ENCODE measurements at places on chromosomes 7 and 10. TPM values are rescaled to one million over a fixed set of nuclear protein-coding genes. Genes with fewer than 3 reads are reported as not detected.

Gene MYO1G
- total RNA-seq, result 399 TPM

DNA sequence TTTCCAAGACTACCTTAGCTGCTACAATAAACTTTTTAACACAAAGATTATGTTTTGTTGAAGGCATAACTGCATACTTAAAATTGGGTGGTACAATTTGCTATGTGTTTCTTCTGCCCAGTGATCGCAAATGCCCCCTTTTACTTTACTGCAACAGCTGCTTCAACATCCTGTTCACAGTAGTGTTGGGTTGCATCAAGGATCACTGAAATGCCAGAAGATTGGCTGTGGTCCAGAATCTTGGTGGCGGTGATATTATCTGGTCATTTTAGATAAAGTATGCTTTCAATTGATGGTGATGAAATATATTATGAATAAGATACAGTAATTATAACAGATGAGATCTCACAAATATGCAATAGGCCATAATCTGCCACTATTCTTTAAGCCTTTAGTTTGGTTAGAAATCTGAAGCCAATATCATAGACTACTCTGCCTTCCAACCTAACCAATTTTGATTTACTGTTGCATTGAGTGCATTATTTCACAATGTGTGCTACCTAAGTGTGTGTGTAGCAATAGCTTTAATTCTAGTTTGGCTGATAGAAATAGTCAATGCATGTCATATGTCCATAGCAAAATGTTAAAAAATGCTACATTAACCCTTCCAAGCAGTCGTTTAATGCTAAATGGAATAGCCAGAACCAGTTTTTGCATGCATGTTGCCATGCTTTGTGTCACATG is 29.8 kb upstream of the ING3 start:
- peaks cover 12% of the 10 kb centered on the region for H3K27me3 ChIP-seq
- no peaks in the 10 kb centered on the region for H3K4me1 ChIP-seq
- no peak for DNase-seq
- no peak overlapping the region for H3K4me3 ChIP-seq
- no peaks in the 10 kb centered on the region for H3K36me3 ChIP-seq

Gene PANK1
- 2.3 TPM for total RNA-seq

Gene TACC2
- total RNA-seq, result not detected

DNA sequence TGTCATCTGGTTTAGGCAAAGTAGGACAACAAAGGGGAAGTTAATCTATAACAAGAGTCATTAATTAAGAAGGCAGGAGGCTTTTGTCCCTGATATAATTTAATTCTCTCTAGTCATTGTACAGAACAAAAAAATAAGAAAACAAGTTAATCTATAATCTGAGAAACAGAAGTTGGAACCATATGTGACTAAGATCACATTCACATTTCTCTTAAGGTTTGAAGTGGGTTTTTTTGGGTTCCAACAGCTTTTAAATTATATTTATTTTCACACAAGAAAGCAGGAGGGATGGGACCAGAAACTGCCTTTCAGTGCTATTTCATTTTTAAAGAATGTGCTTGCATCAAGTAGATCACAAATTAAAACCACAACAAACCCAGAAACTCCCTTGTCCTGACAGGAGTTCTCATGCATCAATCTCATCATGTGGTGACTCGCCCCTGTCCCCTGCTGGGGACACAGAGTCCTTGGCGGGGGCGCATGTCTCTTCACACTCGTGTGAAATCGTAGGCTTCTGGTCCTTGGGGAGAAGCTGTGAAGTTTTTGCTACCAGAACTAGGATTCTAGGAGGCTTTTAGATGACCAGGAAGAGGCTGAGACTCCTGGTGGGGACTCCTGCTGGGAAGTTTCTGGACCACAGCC is 10.1 kb upstream of the OPN4 start:
- peak; percentile 39 for DNase-seq
- H3K27me3 ChIP-seq, result peaks cover 9% of the 10 kb centered on the region
- H3K4me3 ChIP-seq, result no peak overlapping the region
- no peak overlapping the region for H3K27ac ChIP-seq
- peaks cover 12% of the 10 kb centered on the region for H3K4me1 ChIP-seq

DNA sequence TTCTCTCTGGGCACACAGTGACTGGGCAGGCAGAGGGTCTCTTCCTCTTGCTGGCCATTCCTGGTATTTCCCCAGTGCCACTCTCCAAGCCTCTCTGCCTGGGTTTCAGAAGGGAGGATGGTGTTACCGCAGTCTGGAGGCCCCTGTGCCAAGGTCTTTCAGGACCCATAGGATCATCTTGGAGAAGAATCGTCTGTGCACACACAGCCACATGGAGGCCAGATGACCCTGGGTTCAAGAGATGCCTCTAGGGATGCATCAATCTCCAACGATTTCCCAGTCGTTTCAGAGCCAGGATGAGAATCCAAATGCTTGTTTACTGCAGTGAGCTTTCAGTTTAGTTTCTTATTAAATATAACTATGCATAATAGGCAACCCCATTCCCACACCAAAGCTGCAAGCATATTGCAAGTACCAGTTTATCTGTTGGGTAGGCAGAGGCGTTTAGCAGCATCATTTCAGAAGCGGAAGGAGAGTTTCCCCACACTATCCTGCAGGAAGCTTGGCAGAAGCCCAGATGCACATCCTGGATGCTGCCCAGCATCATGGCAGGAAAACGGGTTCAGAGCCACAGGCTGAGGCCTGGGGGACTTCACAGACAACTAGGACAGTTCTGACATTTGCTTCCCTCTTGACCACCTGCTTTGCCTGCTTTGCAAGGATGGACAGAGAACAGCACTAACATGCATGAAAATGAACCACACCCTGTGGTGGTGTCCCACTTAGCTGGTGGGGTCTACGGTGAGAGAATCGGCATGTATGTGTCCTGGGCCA is 134.7 kb upstream of the FAM20C start:
- no peak for DNase-seq
- H3K27me3 ChIP-seq, result no peaks in the 10 kb centered on the region
- no peak overlapping the region for H3K27ac ChIP-seq
- H3K4me3 ChIP-seq, result no peak overlapping the region

DNA sequence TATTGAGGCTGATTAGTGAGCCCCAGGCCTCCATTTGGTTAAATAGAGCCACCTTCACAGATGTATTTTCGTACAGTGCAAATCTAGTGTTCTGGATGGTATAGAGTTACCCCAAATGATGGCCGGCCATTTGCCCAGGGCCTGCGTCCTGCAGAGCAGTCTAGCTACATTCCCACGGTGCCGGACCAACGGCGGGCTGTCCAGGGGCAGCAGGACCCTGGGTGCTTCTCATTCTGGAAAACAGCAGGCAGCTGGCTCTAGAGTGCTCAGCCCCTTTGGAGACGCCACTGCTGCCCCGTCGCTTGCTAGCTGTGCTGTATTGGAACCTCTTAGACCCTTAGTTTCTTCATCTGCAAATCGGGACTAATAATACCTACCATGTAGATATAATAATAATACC is 149.1 kb downstream of the RGS10 start:
- peaks cover 19% of the 10 kb centered on the region for H3K4me1 ChIP-seq
- H3K27me3 ChIP-seq, result no peaks in the 10 kb centered on the region
- peak overlapping the region; percentile 55 for H3K27ac ChIP-seq
- no peak for DNase-seq
- peaks cover 3% of the 10 kb centered on the region for H3K36me3 ChIP-seq

DNA sequence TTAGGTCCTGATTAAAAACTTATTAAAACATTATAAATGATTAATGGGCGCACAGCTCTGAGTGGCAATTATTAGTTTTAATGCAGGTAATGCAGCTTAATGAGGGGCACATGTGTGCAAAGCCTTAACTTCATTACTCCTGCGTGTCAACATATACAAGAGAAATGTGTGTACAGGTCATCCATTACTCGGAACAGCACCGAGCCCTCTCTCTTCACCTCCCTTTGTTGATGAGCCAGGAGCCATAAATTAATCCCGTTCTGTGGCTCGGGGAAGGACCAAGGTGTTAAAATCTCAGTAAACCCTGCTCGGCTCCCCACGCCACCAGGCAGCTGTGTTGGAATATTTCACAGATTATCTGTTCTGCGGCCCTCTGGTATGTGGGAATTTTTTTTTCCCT is 77.8 kb downstream of the EBF3 start:
- H3K4me3 ChIP-seq, result no peak overlapping the region
- DNase-seq, result no peak
- H3K27me3 ChIP-seq, result no peaks in the 10 kb centered on the region
- no peak overlapping the region for H3K27ac ChIP-seq
- no peaks in the 10 kb centered on the region for H3K36me3 ChIP-seq

Gene NRCAM
- 3.2 TPM for total RNA-seq

DNA sequence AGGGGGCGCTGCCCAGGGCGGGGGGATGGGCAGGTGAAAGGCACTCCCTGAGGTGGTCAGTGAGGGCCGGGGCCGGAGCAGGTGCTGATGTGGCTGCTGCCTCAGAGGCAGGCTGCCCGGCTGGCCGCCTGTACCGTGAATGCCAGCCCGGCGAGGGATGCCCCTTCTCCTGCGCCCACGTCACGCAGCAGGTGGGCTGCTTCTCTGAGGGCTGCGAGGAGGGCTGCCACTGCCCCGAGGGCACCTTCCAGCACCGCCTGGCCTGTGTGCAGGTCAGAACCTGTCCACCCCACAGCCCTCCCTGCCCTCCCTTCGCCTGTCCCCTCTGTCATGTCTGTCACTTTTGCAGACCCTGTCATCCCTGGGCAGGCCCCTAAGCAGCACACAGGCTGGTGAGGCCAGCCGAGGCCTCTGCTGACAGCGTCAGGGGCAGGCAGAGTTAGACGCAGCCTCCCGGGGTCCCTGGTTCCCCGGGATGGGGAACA is 21.9 kb upstream of the ZNF862 start:
- H3K36me3 ChIP-seq, result no peaks in the 10 kb centered on the region
- no peak for DNase-seq

DNA sequence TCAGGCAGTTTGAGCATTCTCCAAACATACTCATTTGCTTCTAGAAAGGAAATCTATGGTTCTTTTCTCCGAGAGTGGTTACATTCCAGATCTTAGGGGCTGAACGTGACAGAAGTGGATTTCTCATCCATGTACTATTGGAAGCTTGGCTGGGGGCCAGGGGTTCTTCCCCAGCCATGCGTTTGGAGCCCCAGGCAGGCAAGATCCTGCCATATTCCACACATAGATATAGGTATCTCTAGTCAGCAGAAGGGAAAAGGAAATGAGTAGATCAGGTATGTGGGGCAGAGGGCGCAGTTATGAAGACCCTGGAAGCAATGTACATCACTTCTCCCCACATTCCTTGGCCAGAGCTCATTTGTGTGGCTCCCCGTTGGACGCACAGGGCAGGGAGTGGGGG is 299.8 kb downstream of the CCDC3 start:
- no peak overlapping the region for H3K27ac ChIP-seq
- H3K27me3 ChIP-seq, result no peaks in the 10 kb centered on the region
- H3K4me1 ChIP-seq, result peaks cover 45% of the 10 kb centered on the region
- DNase-seq, result no peak
- no peak overlapping the region for H3K4me3 ChIP-seq
- H3K36me3 ChIP-seq, result peaks cover 8% of the 10 kb centered on the region

- no peak for DNase-seq
- no peak overlapping the region for H3K4me3 ChIP-seq
- no peak overlapping the region for H3K27ac ChIP-seq
- H3K27me3 ChIP-seq, result peaks cover 7% of the 10 kb centered on the region
- H3K36me3 ChIP-seq, result no peaks in the 10 kb centered on the region
- H3K4me1 ChIP-seq, result no peaks in the 10 kb centered on the region
Observed at GRCh38 chr10:123751342-123752134, 85.4 kb downstream of the GPR26 start.

GRCh38 chr10:16966991-16967865 is 150.0 kb upstream of the RSU1 start:
- H3K4me3 ChIP-seq, result no peak overlapping the region
- peak; percentile 10 for DNase-seq
- H3K27me3 ChIP-seq, result no peaks in the 10 kb centered on the region
- H3K36me3 ChIP-seq, result no peaks in the 10 kb centered on the region
- peaks cover 10% of the 10 kb centered on the region for H3K4me1 ChIP-seq

- H3K36me3 ChIP-seq, result no peaks in the 10 kb centered on the region
- H3K27me3 ChIP-seq, result peaks cover 1% of the 10 kb centered on the region
- H3K4me1 ChIP-seq, result no peaks in the 10 kb centered on the region
- H3K27ac ChIP-seq, result no peak overlapping the region
Observed at GRCh38 chr10:95356190-95356955, 65.6 kb upstream of the PDLIM1 start.

GRCh38 chr10:70894416-70894815 is 6.1 kb upstream of the PCBD1 start:
- H3K27ac ChIP-seq, result no peak overlapping the region
- no peaks in the 10 kb centered on the region for H3K27me3 ChIP-seq
- no peaks in the 10 kb centered on the region for H3K36me3 ChIP-seq
- DNase-seq, result no peak
- H3K4me1 ChIP-seq, result peaks cover 7% of the 10 kb centered on the region
- H3K4me3 ChIP-seq, result no peak overlapping the region

GRCh38 chr7:19242246-19242645 is 97.0 kb upstream of the FERD3L start:
- DNase-seq, result no peak
- no peak overlapping the region for H3K27ac ChIP-seq
- H3K27me3 ChIP-seq, result no peaks in the 10 kb centered on the region
- no peaks in the 10 kb centered on the region for H3K4me1 ChIP-seq
- no peak overlapping the region for H3K4me3 ChIP-seq

- H3K27ac ChIP-seq, result no peak overlapping the region
- no peaks in the 10 kb centered on the region for H3K36me3 ChIP-seq
- peaks cover 10% of the 10 kb centered on the region for H3K4me1 ChIP-seq
- DNase-seq, result no peak
Observed at GRCh38 chr7:155593461-155594162, 47.3 kb upstream of the CNPY1 start.

DNA sequence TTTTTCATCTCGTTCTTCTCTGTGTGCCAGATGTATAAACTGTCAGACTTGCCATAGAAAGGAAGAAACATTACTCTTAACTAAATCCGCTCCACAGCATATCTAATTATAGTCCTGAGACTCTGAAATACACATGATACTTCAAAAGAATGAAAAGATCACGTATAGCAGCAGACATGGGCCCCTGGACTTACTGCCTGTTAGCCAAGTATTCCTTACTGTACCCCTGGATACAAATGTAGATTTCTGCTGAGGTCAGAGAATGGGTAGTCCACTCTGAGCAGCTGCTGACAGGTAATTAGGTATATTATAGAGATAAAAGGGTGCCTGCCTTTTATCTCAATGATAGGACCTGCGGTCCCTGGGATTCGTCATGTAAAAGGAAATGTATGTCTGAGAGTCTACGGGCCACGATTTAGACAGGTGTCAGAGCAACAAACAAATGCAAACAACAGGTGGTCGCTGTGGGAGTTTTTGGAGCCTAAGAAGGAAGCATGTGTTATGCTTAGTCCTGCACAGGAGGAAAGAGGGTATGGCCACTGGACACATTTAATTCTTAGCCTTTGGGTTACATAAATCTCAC is 69.4 kb downstream of the VOPP1 start:
- DNase-seq, result no peak
- no peaks in the 10 kb centered on the region for H3K27me3 ChIP-seq
- H3K27ac ChIP-seq, result no peak overlapping the region
- peaks cover 50% of the 10 kb centered on the region for H3K4me1 ChIP-seq
- peaks cover 5% of the 10 kb centered on the region for H3K36me3 ChIP-seq

Data from activated CD8-positive, alpha-beta T cell treated with anti-CD3 and anti-CD28 coated beads for 36 hours (primary cell).